ENCODE measurements at places on chromosomes 6 and 20.

- DNase-seq: no peak
Measured at GRCh38 chr6:43742931-43743632, 26.9 kb upstream of the VEGFA start.

- no peak for DNase-seq
Measured at GRCh38 chr6:139334806-139335446, 39.5 kb downstream of the CITED2 start.

DNA sequence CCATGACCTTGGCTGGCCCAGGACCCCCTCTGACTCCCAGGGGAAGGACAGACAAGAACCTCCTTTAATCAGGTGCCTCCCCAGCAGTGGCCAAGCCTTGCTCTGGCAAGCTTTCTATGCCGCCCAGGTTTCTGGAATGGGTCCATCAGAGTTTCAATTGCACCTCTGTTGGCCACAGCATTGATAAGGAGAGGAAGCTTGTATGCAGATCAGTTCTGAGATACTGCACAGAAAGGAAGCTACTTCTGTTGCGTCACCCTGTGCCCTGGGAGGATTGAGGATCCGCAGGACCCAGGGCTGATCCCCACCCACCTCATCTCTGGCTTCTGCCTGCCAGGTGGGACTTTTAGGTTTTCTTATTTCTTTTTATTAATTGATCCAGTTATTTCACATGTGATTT lies 167.2 kb downstream of the TFAP2C start:
- no peak for DNase-seq

- DNase-seq: no peak
Measured at GRCh38 chr20:35395728-35396127, 16.0 kb downstream of the UQCC1 start.

- no peak for DNase-seq
Measured at GRCh38 chr20:3167738-3168078, 5.6 kb downstream of the LZTS3 start.

Data from amygdala (tissue), 56 donors.